ENCODE measurements at places on chromosomes 7 and 10.

- DNase-seq: no peak
These were observed 441.2 kb downstream of the PLXDC2 start for GRCh38 chr10:20257422-20257821.

GRCh38 chr10:70066190-70066589 lies 13.5 kb downstream of the MACROH2A2 start:
- DNase-seq: no peak

DNA sequence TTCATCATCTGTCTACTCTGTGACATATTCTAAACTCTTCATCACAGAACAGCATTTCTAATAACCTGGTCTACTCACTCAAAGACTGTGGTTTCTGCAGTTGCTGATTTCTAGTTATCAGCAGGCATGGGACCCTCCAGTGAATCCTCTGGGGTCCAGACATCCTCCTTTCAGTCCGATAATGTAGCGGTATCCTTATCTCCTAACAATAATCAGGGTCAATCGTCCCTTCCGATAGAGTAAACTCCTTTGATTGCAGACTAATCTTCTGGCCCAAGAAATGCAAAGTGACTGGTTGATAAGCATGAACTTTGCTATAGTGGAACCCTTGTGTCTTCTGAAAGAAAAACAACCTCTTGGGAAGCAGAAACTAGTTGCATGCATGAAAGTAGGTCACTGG lies 1209.8 kb upstream of the CELF2 start:
- no peak for DNase-seq

GRCh38 chr10:24848195-24848594 lies 104.2 kb downstream of the PRTFDC1 start:
- no peak for DNase-seq

DNA sequence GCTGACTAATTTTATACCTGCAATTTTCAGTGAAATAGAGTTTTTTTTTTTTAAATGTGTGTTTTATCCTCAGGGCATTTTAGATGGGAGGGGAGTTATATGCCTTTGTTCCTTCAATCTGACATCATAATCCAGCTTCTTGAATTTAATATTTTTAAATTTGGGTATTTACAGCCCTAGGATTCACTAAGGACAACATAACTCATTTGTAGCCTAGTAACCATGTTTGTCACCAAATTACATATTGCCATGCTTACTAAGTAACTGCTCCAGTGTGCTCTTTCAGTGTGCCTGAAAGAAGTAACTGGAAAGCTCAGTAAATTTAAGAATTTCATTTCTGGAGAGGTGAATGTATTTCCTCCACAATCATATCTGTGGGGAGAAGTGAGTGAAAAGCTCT lies 56.8 kb upstream of the DGKB start:
- DNase-seq: no peak

DNA sequence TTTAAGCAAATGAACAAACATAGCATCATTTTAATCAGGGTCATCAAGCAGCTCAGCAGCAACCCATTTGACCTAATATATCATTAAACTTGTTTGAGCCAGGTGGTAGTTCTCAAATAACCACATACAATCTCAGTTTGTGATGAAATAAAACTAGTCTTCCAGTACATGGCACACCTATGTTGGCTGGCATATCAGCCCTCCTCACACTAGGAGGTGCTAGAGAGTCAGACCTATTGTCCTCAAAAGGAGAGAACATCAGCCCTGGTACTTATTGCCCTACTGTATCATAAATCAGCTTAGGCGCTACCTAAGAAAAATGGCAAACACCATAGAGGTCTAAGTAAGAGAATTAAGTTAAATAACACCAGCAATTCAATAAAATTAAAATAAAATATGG lies 81.7 kb downstream of the CABCOCO1 start:
- DNase-seq: peak; percentile 14

GRCh38 chr10:86632009-86632800 lies 22.1 kb upstream of the OPN4 start:
- DNase-seq: no peak

- DNase-seq: no peak
These were observed 370.2 kb downstream of the SFMBT2 start for GRCh38 chr10:7040681-7041080.

- no peak for DNase-seq
These were observed 51.3 kb downstream of the TSPAN12 start for GRCh38 chr7:120806669-120807068.

DNA sequence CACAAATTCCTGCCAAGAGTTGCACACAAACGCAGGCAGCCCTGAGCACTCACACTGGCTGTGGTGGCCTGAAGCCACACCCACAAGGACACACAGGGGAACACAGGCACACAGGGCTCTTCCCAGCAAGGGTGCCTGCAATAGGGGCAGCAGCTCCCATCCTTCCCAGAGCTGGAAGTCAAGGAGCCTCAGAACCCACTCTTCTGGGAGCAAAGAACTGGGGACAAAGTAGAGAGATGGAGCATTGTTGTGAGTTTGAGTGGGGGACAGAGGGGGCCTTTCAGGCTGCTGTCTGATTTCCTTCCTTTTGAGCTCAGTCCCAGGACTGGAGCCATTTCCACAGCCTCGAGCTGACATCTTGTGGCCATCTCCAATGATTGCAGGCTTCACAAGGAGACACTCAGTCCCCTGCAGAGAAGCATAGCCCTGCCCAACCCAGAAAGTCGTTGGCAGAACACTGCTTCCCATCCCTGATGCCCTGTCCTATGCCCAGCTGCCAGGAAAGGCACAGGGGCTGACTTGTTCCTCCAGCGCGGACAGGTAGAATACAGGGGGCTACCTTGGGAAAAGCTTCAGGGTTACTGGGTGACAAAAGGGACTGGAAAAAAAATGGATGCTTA lies 34.4 kb upstream of the SLF2 start:
- peak; percentile 53 for DNase-seq

DNA sequence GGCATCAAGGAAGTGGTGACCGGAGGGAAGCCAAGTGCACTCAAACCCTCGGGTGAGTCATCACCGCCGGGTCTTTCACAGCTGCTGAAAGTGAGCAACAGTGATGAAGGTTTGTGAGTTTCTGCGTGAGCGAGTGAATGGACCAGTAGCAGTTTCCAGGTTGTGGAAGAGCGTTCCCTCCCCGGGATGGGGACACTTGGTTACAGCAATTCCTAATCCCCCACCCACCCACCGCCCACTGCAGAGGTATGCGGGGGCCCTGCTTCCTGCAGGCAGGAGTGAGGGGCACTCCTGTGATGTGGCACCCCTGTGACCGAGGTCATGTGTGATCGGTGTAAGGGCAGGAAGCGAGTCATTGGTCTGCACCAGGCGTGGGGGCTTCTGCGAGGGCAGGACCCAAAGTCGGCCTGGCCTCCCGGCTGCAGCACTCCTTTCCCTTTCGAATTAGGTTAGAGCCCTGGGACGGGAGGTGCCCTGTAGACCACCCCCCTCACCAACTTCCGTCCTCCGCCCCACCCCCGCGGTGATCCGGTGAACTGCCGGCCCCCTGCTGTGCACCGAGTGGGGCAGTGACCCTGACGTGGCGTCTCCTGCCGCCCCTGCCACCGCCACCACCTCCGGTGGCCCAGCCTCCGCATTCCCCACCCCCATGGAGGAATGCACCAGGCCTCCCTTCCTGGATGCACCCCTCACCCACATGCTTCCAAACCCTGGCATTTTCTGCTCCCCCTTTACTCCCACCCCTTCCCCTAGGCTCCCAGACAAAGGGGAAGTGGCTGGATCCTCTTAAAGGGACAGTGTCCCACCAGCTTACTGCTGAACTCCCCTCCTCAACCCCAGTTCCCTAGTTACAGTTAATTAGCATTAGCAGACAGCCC lies 10.9 kb downstream of the LIMK1 start:
- DNase-seq: peak; percentile 97

- peak; percentile 52 for DNase-seq
These were observed 106.7 kb downstream of the CUBN start for GRCh38 chr10:17022896-17023295.

GRCh38 chr10:130758529-130758928 lies 553.0 kb downstream of the TCERG1L start:
- no peak for DNase-seq

GRCh38 chr10:132942101-132943057 lies at the start of gene CFAP46:
Gene CFAP46, minus strand, starts transcription at chr10:132942570. Its CDS starts 86 bp downstream, at chr10:132942484.
- DNase-seq: no peak

Measured in inflammatory macrophage (primary cell).